ENCODE measurements at places on chromosomes 7 and 10. TPM values are rescaled to one million over a fixed set of nuclear protein-coding genes. Genes with fewer than 3 reads are reported as not detected.

SCIN gene
- 0.67 TPM for total RNA-seq

CALHM1 gene
- total RNA-seq = not detected

OR2A1 gene
- 0.05 TPM for total RNA-seq

PCLO gene
- 27.1 TPM for total RNA-seq

POP7 gene
- 55.9 TPM for total RNA-seq

SNCG gene
- total RNA-seq = 3.2 TPM

FAM237B gene
- not detected for total RNA-seq

HPSE2 gene
- 0.57 TPM for total RNA-seq

PCGF5 gene
- 32.7 TPM for total RNA-seq

MYO3A gene
- not detected for total RNA-seq

LRRC4 gene
- not detected for total RNA-seq

PON1 gene
- not detected for total RNA-seq

SPDYE2B gene
- not detected for total RNA-seq

- no peak for DNase-seq
Measured at GRCh38 chr7:21269021-21269420, 158.9 kb upstream of the SP4 start.

GRCh38 chr10:30935078-30935477 is 96.6 kb downstream of the ZNF438 start:
- DNase-seq = no peak

DNA sequence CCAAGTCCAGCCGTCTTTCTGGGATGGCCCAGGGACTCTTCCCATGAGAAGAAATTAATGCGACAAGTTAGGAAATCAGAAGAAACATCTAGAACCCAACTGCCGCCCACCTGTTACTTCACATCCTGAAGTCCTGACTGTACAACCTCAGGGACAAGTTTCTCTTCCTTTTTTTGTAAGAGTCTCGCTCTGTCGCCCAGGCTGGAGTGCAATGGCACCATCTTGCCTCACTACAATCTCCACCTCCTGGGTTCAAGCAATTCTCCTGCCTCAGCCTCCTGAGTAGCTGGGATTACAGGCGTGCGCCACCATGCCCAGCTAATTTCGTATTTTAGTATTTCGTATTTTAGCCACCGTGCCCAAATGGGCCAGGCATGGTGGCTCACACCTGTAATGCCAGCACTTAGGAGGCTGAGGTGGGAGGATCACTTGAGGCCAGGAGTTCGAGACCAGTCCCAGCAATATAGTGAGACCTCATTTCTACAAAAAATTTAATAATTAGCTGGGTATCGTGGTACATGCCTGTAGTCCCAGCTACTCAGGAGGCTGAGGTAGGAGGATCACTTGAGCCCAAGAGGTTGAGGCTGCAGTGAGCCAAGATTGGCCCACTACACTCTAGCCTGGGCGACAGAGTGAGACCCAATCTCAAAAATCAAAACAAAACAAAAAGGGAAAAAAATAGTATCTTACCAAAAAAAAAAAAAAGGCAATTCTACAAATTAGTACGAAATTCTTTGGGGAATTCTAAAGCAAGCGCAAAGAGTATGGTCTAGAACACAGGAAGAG is 20.8 kb downstream of the LAT2 start:
- no peak for DNase-seq

DNA sequence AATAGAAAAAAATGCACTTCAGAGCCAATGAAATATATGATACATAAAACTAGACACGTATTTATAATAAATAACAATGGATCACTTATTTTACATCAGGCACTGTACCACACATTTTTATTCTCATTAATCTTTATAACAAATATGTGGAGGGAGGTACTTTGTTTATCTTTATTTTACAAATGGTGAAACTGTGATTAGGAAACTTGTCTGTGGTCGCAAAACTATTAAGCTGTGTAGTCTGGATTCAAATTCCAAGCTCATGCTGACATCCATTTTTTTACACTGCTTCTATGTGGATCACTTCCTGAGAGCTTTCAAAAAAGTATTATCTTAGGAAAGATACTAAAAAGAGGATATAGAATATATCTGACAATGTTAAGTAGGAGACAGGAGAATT is 978.6 kb downstream of the SORCS1 start:
- DNase-seq = no peak

GRCh38 chr10:96831200-96831866 is 765 bp upstream of the LCOR start:
- DNase-seq = no peak

DNA sequence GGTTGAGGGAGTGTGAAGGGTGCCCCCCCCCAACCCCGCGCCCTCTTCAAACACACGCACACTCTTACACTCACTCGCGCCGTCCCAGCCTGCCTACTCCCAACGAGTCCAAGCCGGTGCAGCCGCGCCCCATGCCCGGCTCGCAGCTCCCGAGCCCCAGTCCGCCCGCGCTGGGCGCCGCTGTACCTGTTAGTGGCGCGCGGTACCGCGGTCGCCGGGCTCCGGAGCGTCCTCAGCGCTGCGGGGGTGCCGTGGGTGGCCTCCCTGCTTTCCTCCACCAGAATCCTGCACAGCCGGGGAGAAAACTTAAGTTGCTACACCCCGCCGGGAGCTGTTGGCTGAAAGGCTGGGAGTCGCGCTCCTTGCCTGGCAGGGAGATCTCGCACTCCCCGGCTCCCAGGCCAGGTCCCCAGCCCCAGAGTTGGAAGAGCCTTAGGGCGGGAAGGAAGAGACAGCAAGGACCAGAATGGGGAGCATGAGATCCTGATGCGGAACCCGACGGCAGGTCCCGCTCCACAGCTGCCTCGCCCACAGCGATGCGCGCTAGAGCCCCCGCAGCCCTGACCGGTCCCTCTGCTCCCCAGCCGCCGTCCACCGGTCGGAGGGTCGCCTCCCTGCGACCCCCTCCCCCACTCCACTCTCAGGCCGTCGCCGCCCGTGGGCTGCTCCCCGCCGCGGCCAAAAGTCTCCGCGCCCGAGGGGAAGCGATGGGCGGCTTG is 863 bp downstream of the ST8SIA6 start:
- no peak for DNase-seq

DNA sequence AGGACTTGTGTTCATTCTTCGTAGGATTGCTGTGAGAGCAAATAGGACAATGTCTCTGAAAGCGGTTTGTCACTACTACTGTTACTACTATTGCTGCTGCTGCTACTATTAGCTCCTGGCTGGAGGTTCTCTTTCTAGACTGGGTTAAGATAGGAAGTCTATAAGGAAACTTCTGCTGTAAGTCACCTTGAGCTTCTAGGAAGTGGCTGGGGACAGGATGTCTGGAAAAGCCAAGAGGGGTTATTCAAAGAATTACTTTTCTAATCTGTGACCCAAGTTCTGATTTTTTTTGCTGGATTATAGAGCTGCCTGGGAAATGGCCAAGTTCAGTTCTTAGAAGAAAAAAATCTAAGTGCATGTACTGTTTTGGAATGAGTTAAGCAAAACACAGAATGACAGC is 62.2 kb downstream of the NAMPT start:
- no peak for DNase-seq

DNA sequence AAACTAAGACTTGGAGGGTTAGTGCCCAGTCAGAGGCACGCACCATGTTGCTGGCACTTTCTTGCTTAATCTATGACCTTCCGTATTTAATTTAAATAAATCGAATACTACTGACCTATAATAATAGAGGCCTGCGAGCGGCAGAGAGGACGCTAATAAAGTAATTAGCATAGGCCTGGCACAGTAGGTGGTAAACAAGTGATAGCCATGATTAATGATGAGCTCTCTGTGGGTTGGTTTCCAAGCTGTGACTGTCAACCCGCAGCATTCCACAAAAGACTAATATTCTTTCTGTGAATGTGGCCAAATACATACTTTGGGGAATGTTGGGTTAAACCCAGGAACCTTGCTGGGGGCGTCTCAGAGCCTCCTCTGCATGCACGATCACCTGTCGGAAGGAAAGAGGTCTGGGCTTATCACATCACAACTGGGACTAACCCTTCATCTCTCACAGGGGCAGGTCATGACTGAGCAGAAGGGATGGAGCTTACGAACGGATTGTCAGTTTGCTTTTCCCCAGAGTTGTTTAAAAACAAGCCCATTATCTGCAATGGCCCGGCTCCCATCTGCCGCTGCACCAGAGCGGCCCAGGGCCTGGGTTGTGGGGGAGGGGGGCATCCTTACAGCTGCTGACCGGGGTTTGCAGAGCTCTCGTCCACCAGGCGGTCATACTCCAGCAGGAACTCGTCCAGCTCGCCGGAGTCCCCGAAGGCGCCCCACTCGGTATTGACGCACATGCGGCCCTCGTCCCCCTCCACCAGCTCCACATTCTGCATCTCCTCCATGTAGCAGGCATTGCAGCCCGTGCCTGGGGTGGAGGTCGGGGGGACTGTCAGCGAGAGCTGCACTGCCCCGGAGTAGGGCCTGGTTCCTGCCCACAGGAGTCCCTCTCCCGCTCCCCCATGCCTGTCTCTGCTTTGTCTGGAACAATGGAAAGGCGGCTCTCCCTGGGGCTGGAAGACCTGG is 6.2 kb upstream of the MYL7 start:
- no peak for DNase-seq

DNA sequence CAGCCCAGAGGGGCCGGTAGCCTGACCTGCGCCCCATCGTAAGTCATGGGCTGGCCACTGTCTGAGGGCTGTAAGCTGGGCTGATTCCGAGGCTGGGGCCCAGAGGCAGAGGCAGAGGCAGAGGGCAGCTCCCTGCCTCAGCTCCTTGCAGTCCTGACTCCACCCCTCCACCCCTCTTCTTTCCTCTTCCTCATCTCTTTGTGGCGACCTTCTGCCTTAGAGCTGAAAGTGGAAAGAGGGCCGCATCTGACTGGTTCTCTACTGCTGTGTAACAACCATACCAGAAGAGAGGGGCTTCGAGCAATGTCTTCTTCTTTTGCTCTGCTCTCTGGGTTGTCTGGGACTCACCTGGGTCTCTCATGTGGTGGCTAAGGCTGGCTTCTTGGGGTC is 179.1 kb downstream of the RPS24 start:
- DNase-seq = no peak

- DNase-seq = no peak
Measured at GRCh38 chr10:73244866-73245477, 2.1 kb downstream of the DNAJC9 start.

- no peak for DNase-seq
Measured at GRCh38 chr10:13637303-13637856, 50.6 kb downstream of the PRPF18 start.

GRCh38 chr7:4764402-4765007 is 10.9 kb upstream of the AP5Z1 start:
- DNase-seq = no peak

DNA sequence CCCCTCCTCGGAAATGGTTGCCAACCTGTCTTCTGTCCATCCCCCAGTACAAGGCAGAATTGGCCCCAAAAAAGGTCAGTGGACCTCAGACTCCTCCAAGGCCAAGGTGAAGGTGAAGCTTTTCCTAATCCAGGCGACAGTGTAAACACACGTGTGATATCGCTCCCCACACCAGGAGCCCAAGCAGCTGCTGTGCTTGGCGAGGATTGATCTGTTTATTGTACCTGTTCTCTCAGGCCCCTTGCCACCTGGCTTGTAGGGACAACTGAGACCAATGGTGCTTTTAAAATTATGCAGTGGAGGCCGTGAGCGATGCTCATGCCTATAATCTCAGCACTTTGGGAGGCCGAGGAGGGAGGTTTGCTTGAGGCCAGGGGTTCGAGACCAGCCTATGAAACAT is 66.1 kb upstream of the GTF2IRD1 start:
- no peak for DNase-seq

DNA sequence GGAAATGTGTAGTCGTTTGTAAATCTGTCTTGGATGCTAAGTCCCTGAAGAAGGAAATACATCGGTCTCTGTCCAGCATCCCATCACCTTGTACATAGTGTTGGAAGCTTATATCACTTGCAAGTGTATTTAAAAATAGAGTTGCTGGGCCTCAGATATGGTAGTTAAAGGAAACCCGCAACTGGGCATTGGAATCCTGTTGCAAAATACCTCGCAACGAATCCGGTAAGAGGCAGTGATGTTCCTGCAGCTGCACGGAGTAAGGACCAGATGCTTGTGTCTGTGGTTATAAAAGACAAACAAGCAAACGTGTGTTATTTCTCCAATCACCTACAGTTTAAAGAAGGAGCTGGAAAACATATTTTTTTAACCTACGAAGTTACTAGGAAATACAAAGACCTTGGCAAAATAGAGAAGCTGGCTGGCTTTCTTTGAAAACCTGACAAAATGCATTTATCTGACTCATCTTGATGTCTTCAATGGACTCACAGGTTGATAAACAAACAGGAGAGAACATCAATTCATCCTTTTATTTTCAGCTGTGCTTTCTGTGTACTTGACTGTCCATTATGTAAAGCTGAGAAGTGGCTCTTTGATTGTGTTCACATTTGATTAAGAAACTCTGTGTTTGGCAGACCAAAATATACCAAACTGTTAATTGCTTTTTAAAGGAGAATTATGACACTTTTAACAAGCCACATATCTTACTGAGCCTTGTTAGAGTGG is 326.4 kb downstream of the SFMBT2 start:
- DNase-seq = no peak

DNA sequence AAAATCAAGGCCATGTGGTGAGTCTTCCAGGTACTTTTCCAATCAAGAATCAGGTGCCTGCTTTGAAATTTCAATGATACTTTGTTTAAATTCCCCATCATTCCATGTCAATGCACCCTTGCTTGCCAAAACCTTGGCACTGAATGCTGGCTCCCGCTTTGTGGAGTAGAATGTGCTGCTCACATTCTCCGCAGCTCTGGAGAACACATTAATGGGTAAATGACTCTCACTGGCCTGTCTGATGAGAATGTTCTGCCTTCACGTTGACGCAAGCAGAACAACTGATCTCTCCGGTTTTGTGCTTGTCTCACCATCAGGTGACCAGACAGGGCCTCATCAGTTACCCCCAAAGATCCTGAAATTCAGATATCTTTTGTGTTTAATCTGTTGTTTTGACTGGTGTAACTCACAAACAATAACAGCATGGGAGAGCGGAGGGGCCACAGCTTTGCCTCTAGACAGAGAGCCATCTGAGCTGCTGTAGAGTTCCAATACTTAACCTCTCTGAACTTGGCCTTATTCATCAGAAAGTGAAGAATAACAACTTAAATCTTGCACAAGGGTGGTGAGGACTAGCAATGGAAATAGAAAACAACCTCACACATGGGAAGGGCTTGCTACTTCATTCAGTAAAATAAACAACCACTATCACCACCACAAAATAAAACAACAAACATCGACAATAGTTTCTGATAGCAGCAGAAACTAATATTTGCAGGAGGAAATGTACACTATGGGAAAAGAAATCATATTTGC is 276.9 kb upstream of the IGFBP3 start:
- no peak for DNase-seq

GRCh38 chr10:68007356-68007755 is 67.7 kb downstream of the HERC4 start:
- no peak for DNase-seq

GRCh38 chr7:81983406-81983805 is 213.6 kb upstream of the HGF start:
- DNase-seq = no peak

- DNase-seq = no peak
Measured at GRCh38 chr7:158815083-158815799, 14.1 kb downstream of the ESYT2 start.

GRCh38 chr7:111735661-111736551 is 173.6 kb upstream of the IMMP2L start:
- peak; percentile 73 for DNase-seq

- DNase-seq = no peak
Measured at GRCh38 chr10:847868-848267, 83.6 kb downstream of the LARP4B start.
